ENCODE measurements at places on chromosomes 12 and 14.

GRCh38 chr14:103693515-103693914, 21.7 kb downstream of the XRCC3 start:
- no peak for DNase-seq

- DNase-seq = no peak
Observed at GRCh38 chr12:76804435-76804976, 40.6 kb downstream of the ZDHHC17 start.

- DNase-seq = no peak
Observed at GRCh38 chr14:36315159-36315853, 5.1 kb downstream of the MBIP start.

DNA sequence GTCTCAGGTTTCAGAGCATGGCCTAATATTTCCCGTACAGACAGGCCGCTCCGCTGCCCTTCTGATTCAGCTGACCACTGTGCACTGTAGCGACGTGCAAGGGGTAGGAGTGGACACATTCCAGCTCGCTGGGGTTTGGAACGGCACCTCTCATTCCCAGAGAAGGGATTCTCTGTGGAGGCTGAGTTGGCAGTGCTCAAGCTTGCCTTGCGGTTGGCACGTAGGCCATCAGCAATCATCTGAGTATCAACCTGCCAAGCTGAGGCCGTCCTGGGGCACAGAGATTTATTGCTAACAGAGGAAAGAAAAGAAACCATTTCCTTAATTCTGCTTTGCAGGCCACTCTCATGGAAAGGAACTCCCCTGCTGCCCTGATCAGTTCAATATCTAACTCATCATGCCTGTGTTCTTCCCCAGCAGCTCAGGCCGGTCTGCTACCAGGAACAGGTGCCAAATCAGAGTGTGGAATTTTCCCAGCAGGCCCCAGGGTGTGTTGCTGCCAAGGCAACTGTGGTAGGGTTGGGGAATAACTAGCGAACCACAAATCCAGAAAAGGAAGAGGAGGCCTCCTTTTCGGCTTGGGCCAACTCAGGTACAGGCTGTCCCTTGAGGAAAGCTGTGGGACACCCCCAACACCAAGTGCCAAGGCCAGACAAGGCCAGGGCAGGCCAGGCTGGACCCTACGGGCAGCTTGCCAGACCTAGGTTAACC, 92.5 kb downstream of the SSPN start:
- DNase-seq = no peak

DNA sequence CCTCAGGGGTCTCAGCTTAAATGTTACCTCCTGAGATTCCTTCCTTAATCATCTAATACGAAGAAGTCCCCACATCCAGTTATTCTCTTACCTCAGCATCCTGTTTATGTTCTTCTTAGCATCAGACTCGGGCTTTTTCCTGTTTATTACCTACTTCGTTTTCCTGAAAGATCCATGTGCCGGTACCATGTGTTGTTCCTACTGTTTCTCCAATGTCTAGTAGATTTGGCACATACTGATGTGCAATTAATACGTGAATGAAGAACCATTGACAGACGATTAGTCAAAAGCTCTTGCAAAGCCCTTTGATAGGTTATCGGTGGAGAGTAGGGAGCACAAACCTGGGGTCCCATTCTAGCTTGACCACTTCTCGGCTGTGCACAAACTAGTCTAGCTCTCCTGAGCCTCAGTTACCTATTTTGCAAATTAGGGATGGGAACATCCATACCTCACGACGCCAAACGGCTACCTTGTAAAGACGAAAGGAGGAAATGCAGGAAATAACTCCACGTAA, 735 bp upstream of the MAPKAPK5 start:
- DNase-seq = no peak

Data from COR-L47 (cell line).